Hypothalamus (tissue), 51 donors: ENCODE measurements at places on chromosomes 5 and 9.
A peak's percentile ranks its signal among the peaks of the same experiment; 100 is the strongest.

- DNase-seq, result no peak
Measured at GRCh38 chr5:69530561-69531405, 29.2 kb upstream of the GTF2H2C start.

- no peak for DNase-seq
Measured at GRCh38 chr9:127194881-127195713, 69.5 kb upstream of the GARNL3 start.

- DNase-seq, result no peak
Measured at GRCh38 chr5:151038801-151039238, 18.4 kb downstream of the GPX3 start.

- no peak for DNase-seq
Measured at GRCh38 chr5:115460472-115460871, 84.1 kb downstream of the FEM1C start.

DNA sequence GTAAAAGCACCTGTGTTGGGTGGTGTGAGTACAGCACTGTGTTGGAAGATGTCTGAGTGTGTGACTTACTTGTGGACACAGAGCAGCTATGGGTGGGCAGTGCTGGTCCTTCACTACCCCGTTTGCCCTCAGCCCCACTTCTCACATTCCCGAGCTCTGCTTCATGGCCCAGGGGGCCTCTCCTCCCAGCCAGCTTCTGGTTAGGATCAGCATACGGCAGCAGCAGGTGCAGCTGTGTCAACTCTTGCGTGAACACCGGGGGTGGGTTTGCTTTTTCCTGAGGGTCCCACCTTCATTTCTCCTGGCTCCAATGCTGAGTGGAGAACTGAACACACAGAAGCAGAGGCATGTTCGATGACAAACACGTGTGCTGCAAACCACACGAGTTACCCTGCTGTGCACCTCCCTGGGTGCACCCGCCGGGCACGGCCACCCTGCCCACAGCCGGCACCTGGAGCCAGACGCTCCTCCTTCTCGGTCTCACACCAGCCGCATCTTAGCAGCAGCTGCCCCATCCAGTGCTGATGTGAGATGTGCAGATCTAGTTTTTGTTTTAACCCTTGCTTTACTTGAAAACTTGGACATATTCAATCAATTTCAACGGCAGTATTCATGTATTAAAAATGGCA lies 14.9 kb upstream of the SLC6A3 start:
- no peak for DNase-seq

- DNase-seq, result no peak
Measured at GRCh38 chr9:134212809-134213507, 48.6 kb upstream of the RNU6ATAC start.

GRCh38 chr9:69223605-69224004 lies 49.5 kb downstream of the TJP2 start:
- no peak for DNase-seq

DNA sequence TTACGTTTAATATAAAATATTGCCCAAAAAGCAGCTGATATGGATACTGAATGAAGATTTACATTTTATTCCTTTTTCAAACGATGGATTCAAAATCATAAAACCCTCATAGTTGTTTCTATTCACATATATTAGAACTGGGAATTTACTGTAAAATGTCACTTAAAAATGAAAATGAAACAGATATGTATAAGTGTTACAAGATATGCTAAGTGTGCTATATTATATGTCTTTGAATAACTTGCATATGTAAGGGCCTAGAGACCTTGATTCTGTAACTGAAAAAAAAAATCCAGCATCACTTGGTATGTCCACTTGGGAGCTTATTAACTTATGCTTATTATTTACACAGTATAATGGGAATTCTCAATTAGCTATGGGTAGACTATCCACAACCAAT lies 43.2 kb downstream of the RFX3 start:
- no peak for DNase-seq

- DNase-seq, result peak; percentile 66
Measured at GRCh38 chr5:57692582-57693487, 210.2 kb upstream of the ACTBL2 start.

DNA sequence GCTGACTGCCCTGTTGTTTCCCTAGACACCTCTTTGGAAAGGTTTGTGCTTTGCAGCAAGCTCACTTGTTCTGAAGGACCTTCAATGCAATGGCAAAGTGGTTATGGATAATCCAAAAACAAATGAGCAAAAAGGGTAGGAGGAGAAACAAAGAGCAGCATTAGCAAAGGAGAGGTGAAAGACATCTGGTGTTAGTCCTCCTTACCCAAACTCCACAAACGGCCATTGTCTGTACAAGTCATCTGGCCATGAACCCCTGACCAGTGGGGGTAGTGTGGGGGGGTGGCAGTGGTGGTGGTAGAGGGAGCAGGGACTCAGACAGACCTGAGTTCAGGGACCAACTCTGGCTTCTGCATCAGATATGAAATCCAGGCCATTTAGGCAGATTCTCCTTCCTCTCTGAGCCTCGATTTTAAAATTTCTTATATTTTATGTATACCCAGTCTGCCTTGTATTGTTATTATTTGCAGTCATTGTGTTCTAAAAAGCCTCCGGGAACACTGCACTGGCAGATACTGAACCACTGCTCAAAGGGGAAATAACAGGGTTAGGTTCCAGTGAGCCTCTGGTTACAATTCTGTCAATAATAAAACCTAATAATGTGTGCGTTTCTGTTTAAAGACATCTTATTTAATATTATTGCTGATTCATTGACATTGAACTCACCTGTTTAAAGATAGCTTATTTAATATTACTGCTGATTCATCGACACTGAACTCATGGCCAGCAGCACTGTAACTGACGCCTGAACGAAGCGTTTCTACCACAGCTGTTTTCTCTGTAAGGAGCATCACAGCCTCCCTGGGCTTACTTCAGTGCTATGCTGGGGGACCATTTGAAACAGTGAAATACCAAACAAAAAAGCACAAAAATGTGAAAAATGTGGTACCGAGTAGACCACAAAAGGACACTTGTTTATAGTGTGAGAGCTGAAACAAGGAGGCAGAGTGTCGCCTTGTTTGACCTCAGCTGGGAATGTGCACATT lies 156.0 kb downstream of the SEC61B start:
- no peak for DNase-seq

DNA sequence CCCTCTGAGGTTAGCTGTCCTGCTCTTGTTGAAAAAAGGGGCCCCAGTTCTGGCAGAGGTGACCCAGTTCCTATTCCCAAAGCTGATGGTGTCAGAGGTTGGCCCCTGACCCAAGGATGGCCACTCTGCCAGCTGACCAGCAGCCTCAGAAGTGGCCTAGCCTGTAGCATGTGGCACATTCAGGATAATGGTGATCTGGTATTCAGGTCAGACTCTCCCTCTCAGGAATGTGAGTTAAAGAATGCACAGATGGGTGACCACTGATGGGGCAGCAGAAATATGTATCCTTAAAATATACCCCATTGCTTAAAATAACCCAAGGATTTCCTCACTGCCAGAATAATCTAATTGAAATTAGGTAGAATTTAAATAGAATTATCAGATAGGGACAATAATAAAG lies 369.2 kb downstream of the SEMA5A start:
- DNase-seq, result no peak

- DNase-seq, result no peak
Measured at GRCh38 chr9:107237873-107238272, 45.2 kb upstream of the RAD23B start.

DNA sequence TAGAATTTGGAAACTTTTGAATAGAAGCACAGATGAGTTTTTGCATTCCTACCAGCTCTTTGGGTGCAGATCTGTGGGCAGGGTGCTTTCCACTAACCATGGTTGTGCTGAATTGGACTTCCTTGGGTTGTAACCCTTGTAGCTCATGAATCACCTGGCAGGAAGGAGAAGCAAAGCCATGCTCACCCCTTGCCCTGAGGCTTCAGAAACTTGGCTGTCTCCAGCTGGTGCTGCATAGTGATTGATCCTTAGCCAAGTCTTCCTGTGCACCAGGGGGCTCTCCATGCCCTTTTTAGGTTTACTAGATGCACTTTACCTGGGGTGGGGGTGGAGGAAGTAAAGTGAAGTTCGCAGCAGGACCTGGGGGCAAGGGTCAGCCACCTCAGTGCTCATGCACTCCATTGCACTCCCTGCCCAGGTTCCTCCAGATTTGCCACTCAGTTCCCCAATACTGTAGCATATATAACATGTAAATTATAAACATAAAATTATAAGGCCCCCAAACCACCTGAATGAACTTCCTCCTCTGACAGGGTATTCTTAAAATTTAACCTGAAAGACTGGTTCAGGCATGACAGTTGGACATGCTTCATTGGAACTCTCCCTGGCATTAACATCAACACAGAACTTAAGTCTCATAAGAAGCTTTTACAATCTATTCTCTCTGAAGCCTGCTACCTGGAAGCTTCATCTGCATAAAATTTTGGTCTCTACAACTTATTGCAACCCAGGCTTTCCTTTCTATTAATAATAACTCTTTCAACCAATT lies 25.8 kb upstream of the IFNA14 start:
- no peak for DNase-seq

GRCh38 chr9:124001458-124001799 lies 10.1 kb upstream of the LHX2 start:
- no peak for DNase-seq

- peak; percentile 20 for DNase-seq
Measured at GRCh38 chr9:124320062-124320973, 62.6 kb downstream of the NEK6 start.

DNA sequence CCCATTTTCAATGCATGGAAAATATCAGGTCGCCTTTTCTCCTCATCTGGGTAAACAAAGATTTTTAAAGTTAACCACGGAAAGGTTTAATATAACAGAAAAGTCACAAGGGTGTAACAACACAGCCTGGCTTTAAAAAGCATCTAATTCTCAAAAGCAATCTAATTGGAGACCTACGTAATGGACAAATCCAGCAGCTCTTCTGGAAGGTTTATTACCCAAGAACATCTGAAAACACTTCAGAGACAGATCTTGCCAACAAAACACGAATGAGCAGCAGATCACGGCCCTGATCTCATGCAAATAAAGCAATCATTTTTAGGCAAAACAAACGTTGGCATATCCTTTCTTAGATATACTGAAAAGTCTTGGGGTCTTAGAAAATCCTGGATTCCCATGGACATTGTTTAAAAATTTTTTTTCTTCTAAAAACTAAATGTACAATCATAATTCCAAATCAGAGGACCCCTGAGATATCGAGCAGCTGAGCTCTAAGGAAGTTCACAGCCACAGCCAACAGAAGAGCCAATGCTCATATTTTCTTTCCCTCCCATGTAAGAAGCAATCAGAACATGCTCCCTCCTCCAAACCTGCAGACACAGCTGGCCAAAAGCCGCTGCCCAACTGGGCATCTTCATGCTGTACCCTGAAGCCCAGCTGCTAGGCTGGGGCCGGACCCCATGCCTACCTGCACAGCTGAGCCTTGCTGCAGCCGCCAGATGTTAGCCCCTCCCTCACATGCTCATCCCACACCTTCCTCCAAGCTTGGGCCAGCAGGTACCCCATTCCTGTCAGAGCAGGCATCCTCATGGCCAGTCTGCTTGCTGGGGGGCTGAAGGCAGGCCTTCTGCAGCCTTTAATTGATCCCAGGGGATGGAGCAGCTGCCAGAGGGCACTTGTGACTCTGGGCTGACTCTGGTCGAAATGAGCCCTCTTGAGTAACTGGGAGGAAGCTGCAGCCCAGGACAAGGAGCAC lies 11.2 kb downstream of the ANKS6 start:
- no peak for DNase-seq

GRCh38 chr5:72378639-72379289 lies 58.6 kb downstream of the PTCD2 start:
- DNase-seq, result no peak

DNA sequence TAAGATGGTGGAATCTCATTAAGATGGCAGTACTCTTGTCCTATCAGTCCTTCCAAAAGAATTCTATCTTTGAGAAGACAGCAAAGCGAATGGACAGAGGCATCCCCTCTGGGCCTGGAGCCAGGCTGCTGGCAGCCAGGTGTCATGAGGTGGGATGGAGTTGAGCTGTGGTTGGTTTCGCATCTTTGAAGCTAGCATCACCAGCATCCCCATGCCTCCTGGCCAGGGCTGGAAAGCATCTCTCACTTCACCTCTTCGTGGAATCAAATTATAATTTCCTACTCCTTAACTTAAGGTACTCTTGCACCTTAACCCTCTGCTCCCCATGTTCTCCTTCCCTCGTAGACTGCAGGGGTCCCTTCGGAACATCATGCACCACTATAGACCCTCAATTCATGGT lies 248.3 kb downstream of the GADD45G start:
- DNase-seq, result no peak

GRCh38 chr9:15253197-15253596 lies 53.8 kb downstream of the TTC39B start:
- no peak for DNase-seq

DNA sequence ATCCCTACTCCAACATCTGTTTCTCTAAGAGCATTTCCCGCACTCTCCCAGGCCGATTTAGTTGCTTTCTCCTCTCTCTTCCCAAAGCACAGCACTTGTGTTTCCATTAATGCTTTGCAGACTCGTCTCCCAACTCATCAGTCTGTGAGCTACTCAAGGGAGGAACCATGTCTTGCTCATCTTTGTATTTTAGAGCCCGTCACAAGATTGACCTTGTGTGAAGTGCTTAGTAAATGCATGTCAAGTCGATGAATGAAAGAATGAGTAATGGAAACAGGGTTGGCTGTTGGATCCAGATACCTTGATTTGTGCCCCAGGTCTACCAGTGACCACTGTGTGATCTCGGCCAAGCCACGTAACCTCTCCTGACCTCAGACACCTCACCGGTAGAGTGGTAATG lies 99.3 kb downstream of the KLF4 start:
- no peak for DNase-seq

GRCh38 chr9:86572904-86573303 lies 218.7 kb upstream of the TUT7 start:
- no peak for DNase-seq

- no peak for DNase-seq
Measured at GRCh38 chr5:176748073-176748966, 62.0 kb upstream of the UNC5A start.

GRCh38 chr5:6362846-6363245 lies 15.5 kb downstream of the MED10 start:
- DNase-seq, result no peak

- no peak for DNase-seq
Measured at GRCh38 chr9:20054734-20055133, 265.9 kb upstream of the SLC24A2 start.

- no peak for DNase-seq
Measured at GRCh38 chr9:85045271-85045670, 375.7 kb downstream of the NTRK2 start.

- no peak for DNase-seq
Measured at GRCh38 chr5:96509721-96510350, 76.8 kb upstream of the PCSK1 start.

DNA sequence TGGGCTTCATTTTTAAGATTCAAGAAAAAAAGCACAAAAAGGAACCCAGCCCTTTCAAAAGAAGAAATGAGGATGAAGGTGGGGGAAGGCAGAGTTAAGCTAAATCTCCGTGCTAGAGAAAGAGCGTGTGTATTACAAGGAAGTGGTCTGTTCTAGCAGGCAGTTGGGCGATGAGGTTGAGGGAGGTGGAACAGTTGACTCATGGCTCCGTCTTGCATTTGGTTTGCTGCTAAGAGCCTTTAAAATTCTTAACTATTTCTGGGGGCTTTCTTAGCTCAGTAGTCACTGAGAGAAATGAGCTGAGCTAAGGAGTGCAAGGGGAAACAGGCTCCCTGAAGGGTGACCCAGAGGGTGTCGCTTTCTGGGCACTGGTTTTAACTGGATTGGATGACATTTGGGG lies 117.4 kb downstream of the GCNT1 start:
- no peak for DNase-seq

GRCh38 chr9:111937781-111938426 lies 41.3 kb downstream of the UGCG start:
- DNase-seq, result peak; percentile 16
